ENCODE measurements at places on chromosomes 2 and 18.

DNA sequence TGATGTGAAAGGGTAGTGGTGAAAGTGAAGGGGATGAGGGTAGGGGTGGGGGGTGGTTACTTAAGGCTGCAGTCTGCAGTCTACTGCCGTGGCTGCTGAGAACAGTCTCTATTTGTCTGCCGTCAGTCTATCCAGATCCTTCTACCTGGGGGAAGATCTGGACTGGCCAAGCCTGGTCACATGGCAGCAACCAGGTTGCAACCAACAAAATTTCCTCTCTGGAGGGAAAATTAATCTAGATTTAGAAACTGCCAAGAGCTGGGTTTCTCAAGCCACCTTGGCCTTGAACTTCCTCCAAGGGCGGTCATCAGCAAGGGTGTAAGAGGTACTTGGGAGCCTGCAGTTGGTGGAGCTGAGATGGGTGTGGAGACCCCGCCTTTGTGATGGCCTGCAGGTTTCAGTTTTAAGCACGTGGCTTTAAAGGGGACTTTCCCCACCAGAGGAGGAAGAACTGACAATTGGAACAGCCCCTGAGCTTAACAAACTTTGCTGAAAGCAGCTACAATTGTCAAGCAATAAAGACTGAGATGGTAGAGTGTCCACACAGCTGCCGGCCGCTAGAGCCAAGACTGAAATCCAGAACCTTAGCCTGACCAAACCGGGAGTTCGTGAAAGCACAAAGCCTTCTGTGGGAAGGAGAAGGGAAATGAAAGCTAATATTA, 31.4 kb upstream of the KCMF1 start:
- DNase-seq = no peak

DNA sequence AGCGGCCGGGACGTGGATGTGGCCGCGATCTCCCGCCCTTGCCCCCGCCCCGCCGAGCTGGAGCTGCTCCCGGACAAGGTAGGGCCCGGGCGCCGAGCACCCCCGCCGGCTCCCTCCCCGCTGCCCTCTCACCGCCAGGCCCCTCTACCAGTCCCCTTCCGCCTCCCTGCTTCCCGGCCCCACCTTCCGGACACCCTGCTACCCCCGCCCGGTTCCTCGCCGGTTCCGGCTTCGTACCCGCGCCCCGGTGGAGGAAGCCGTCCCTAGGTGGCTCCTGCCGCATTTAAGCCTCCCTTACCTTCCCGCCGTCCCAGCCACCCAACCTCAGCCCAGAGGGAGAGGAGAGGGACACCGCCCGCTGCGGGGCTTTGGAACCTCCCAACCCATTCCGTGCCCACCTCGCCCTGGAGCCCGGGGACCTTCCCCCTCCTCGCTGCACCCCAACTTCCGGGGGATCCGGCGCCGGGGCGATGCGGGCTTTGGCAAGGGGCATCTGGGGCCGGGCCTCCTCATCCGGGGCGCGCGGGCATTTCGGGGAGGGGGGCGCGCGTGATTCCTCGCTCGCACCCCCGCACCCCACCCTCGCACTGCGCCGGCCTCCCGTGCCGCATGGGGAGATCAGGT, 475 bp downstream of the B3GNT2 start:
- DNase-seq = no peak

DNA sequence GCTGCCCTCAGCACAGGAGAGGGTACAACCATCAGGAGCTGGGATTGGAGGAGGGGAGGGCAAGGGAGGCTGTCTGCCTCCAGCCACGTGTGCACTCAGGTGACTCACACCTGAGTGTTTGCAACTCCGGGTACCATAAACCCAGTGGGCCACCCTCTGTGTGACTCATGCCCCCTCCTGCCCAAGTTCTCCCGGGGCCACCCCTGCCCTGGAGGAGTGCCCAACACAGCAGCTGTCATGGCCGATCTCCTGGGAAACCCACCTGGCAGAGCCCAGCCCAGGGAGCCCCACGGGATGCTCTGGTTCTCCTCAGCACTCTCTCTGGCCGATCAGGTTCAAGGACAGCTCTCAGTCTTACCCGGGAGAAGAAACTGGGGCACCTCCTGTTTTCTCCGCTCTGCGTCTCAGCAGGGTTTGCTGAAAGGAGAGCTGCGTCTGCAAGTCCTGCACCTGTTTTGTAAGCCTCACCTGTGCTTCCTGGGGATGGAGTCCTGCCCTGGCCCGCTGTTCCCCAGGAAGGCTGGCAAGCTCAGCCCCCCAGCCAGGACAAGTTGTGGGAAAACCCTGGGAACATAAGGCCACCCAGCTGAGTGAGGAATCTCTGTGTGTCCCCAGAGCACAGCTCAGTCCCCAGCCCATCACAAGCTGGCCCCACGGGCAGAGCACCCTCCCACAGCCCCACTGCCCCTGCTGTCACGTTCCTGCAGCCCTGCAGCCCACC, 44.0 kb upstream of the UBE2F start:
- DNase-seq = no peak

DNA sequence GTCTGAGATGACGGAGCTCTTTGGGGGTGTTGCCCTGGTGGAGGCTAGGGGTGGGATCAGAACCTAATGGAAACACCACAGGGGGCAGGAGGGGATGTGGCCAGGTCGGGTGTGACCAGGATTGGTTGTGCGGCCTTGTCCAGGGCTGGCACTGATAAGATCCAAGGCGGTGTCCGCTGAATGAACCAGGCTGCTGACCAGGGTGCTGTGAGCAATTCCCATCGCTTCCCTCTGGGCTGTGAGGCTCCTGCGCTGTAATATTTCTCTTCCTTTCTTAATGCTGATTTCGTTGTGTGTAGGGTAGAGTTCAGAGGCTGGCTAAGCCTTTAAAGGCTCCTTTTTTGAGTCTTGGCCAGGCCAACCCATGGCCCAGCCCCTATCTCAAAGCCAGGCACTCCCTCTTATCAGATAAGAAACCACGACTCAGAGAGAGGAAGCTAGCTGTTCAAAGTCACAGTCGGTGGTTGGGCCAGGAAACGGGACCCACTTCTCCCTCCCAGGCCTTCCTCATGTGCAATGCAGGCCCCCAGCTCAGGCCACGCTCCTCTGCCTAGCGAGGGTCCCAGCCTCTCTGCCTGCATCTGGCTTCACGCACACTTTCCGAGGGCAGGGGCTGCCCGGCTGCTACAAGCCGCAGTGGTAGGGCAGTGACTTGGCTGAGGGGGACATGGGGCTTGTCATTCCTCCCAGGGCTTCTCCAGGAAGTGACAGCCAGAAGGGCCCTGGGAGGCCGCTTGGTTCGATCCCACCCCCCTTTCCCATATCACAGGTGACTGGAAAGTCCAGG, 26.0 kb upstream of the FOSL2 start:
- DNase-seq = peak; percentile 24

DNA sequence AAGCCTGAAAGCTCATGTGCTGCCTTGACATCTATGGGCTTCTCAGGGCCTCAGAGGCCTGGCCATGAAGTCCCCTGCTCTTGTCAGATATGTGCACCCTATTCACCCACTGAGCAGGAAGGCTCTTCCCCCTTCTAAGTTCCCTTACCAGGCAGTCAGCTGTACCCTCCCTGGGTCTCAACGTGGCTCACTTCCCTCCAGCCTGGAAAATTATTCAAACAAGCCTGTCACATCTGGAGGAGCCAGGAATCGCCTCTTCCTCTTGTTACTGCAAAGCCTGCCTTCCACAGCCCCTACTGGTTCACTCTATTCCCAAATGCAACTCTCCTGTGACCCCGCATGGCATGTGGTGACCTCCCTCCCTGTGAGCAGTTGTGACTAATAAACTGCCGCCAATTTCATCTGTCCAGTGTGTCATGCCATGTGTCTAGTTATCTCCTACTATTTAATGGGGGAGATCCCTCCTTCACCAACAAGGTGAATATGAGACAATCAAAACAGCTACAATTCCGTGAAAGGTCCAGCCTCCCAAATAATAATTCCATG, 8.4 kb upstream of the SERPINB8 start:
- DNase-seq = no peak

DNA sequence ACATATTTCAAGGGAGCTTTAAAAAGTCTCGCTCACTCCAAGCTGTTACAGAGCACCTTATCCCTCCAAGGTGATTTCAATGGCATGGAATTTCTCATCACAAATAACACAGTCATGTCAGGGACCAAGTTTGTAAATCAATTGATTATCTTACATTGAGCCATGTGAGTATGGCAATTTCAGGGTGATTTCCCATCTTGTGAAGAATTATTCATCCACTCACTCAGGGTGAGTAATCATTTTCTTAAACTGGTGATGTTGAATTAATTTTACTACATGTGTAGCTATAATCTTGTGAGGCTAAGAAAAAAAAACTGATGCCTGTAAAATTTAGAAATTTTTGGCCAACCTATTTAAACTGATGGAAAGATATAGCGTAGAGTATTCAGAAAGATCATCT, 3.3 kb upstream of the ABCA12 start:
- no peak for DNase-seq

DNA sequence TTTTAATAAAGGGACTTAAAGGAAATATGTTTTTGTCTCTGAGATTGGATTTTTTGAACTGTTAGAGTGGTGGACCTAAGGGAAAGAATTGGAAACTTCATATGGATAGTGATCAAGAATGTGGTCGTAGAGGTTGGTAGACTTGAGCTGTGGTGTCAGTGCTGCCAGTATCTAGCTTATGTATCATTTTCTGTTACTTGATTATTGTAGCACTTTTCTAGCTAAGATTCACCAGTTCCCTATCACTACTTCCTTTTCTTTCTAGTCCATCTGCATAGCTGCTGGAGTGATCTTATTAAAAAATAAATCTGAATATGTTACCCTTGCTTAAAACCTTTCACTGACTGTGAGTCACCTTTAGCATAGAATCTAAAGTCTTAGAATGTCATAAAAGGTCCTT, 6.0 kb downstream of the ACVR2A start:
- no peak for DNase-seq
